ENCODE measurements at places on chromosomes 7 and 10.

DNA sequence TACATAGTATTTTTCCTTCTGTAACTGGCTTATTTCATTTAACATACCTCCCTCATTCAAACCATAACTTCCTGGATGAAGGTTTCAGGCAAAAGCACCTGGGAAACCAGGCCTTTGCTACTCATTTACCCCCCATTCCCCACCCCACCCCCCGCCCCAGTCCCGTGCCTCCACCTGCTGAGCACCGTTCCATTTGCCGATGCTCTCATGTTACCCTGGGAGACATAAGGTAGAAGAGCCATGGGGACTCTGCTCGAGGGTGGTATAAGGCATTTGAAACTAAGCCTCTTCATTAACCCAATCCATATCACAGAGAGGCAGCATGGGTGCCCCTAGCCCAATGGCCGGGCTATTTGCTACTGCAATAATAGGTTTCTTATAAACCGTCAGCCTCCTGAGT, 22.2 kb upstream of the MCM10 start:
- no peak for DNase-seq

DNA sequence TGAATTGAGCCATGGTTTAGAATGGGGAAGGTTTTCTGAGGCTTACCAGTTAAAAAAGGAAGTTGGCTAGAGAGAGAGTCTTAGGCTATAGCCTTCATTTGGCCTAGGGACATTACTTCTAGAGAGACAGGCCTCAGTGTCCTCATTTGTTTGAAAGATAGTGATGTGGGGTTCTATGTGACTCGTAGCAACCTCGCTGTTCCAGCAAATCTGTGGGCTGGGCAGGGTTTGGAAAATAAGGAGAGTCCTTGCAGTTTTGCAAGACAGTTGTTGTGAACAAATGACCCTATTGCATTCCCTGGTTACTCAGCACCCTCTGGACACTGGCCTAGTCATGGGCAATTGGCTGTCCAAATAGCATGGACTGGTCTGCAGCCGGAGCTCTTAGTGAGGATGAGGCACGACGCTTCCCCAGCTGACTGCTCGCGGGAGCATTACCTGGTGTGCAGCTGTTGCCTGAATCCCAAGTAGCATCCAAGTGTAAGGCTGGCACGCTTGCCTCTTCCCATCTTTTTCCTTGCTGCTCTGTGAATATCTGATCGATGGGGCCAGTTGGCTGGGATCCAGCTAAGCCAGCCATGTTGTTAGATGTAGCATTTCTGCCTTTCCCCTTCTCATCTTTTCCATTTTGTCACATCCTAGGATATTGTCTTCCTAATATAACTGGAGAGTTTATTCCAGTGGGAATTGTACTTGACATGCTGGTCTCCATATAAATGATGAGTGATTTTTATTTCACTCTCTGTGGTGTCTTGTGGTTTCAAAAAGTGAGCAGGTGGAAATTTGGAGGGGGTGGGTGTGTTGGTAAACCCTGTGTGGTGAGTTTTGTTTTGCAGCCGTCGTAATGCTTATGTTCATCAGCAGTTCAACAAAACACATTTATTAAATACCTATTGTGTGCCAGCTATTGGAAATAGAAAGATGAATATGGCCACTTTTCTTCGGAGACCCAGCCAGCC, 99.8 kb downstream of the SND1 start:
- DNase-seq: no peak

DNA sequence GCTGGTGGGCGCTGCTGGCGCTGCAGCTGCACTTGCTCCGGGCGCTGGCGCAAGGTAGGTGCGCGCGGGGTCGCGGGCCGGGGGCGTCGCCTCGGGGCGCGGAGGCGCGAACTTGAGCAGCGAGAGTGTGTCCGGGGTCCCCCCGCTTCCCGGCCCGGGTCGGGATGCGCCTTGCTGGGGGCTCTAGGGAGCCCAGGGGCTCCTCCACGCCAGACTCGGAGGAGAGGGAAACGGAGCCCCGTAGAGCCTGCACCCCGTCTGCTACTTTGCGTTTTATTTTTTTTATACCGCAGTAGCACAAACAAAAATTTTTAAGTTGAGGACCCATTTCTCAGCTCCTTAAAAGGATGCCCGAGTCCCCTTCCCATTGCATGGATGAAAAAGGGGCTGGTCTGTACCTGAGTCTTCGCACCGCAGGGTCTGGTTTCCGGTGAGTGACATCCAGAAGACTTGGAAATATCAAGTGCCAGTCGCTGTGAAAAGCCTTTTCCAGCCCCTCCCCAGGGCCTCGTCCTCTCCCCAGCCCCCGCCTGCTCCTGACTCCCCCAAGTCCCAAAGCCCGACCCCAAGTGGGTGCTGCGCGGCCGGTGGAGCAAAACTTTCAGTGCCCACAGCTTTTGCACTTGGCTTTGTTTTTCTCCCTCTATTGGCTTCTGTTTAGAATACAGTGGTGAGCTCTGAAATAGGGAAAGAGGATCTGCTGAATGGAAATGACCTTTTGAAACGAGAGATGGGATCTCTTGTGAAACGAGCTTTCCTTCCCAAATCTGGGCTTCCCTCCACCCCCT, 973 bp downstream of the SDK1 start:
- DNase-seq: no peak

- DNase-seq: no peak
Measured at GRCh38 chr7:23514755-23515154, 17.0 kb downstream of the TRA2A start.

DNA sequence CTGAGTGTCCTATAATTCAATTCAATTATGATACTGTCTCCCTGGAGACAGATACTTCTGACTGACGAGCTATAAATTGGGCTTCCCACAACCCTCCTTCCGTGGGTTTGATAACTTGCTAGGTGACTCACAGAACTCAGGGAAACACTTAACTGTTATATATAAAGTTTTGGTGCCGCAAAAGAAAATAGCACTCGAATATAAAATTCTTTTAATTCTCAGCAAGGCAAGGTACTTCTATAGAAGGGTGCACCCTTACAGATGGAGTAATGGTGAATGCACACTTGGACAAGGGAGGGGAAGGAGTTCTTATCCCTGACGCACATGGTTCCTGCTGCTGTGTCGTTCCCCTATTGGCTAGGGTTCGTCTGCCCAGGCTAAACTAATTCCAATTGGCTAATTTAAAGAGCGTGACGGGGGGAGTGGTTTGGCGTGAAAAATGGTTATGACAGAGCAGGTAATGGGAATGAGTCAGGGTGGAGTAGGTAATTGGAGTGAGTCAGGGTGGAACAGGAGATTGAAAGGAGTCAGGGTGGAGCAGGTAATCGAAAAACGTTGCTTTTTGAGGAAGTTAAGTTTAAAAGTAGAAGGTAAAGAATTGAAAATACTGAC, 20.8 kb upstream of the GHITM start:
- DNase-seq: no peak

DNA sequence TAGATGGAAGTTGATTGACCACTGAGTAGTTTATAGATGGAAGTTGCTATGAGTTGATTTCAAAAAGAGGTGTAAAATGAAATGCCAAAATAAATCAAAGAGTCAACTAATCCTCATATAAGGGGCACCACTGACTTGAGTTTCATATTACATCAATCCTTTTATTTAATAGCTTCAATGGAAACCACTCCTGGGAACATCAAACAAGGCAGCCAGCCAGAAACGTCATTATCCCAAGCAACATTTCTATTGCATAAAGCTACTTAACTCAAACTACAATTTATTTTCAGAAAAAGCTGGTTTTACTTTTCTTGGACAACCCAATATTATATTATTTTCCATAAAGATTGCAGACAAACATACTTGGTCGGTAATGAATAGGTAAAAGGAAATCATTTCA, 162.1 kb downstream of the TSPAN12 start:
- no peak for DNase-seq

GRCh38 chr10:28036587-28036986, 37.7 kb upstream of the ODAD2 start:
- no peak for DNase-seq

DNA sequence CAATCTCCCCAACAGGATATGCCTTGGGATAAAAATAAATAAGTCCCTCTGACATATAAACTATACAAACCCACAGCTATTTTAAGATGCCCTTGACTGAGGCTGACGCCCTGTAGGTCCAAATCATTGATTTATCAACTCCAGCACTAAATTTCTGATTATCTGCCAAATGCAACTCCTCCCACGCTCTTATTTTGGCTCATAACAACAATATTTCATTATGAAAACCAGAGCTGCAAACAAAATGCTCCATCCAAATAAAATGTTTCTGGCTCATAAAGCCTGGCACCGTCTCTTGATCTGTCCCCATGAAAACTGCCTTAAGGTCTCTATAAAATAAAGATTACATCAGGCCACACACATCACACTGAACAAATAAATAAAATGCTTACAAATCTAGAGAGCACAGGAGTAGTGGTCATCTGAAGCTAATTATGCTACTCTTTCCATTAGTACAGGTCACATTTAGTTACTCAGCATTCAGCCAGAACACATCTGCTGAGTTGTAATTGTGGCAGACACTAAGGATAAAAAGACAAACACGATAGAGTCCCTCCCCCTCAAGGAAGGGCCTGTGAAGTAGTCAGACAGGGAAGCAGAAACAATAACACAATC, 28.8 kb downstream of the CACUL1 start:
- DNase-seq: no peak

- DNase-seq: no peak
Measured at GRCh38 chr10:1297566-1298301, 241.5 kb downstream of the WDR37 start.

GRCh38 chr7:156001496-156002260, 189.4 kb upstream of the SHH start:
- DNase-seq: no peak

GRCh38 chr7:131607291-131608115, 51.1 kb upstream of the PODXL start:
- peak; percentile 49 for DNase-seq

GRCh38 chr7:45225311-45225947, 67.8 kb downstream of the RAMP3 start:
- no peak for DNase-seq

DNA sequence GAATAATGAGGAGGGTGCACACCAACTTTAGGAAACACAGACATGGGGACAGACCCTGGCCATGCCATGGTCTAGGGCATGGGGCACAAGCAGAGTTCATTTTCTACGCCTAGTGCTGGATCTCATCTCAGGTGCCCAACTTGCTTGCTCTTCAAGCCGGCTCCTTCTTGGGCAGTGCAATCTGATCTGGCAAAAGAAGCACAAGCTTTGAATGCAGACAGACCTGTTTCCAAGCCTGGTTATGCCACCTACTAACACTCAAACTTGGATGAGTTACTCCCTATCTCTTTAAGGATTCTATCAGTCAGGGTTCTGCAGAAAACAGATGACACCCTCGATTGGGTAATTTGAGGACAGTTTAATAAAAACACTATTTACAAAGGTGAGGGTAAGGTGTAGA, 34.9 kb upstream of the WAPL start:
- no peak for DNase-seq

DNA sequence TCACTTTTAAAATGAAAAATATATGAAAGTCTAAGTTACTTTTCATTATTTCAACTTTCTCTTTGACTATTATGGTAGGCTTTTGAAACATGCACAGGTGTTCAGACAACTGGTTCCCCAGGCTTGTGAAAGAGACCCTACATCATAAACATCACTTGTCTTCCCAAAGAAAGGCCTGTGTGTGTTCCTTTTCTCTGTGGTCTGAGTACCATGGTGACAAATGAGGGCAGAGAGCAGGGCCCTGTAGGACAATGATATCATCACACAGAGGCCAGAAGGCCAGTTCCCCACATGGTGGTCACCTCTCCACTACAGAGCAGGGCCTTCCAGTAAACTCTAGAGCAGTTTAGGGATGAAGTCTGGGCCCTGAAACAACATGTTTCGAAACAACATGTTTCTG, 288.8 kb downstream of the USP6NL start:
- DNase-seq: no peak

DNA sequence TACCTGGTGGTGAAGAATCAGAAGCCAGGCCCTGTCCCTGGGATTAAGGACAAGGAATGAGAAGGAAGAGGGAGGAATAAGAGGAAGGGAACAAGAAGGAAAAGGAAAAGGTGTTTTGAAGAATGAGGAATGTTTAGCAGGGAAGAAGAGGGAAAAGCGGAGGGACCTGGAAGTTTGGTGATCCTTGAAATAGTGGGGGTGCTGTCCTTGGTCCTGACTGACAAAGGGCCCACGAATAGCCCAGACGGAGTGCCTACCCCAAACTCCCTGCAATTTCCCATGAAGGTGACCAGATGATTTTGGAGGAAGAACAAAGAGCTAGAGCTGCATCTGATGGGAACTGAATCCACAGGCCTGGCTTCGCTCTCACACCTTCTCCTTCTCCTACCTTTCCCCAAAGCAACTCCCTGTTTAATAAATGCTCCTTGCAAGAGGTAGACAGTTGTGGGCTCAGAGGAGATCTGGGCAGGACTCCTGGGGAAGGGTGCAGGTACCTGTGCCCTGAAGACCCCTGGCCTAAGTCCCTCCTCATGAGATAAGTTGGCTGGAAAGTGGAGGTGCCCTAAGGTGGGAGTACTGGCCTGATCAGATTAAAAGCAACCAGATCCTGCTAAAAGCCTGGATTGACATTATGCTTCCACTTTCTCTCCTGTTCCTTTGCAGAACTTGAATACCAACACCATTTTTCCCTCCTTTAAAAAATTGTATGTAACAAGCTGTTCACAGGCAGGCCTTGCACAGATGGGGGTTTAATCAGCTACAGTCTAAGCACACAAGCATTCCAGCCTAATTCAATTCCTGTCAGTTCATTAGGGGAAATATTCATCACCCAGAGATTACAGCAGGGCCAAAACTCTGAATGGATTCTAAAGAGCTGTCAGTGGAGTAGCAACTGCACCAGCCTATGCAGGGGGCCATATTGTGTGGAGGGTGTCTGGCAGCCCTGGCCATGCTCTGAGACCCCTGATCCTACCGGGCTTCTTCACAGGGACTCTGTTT, 19.4 kb downstream of the KAZALD1 start:
- DNase-seq: no peak

DNA sequence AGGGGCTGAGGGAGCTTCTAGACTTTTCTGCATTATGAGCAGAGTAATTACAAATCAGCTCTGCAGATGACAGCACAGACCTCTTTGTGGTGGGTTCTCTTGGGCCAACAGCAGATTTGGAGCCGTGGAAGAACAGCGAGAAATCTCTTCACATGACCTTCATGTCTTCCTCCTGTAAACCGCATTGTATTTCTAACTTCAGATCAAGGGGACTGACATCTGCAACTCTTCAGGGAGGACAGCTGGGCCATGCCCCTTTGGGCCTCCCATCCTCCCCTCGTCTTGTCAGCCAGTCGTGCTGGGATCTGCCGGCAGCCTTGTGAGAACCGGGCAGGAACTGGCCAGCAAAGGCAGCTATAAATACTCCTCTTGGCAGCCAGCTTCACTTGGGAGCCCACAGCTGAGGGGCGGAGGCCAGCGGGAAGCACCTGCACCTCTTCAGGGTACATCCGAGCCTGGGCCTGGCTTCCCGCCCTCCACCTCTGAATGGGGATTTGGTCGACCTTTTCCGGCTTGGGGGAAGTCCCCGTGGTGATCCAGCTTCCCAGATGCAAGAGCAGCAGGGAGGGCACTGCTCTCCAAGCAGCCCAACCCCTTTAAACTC, 54.7 kb downstream of the STEAP1B start:
- no peak for DNase-seq

- no peak for DNase-seq
Measured at GRCh38 chr10:102710609-102711008, 3.6 kb downstream of the ARL3 start.

Measured in substantia nigra (tissue), 51 donors.